Neuronal stem cell (in vitro differentiated cells): ENCODE measurements at places on chromosomes 13 and 19.

GRCh38 chr13:27965740-27966640 is 3.1 kb downstream of the CDX2 start:
- no peak overlapping the region for H3K27ac ChIP-seq
- no peak overlapping the region for H3K4me3 ChIP-seq
- peaks cover 98% of the 10 kb centered on the region for H3K27me3 ChIP-seq

- H3K4me1 ChIP-seq: peaks cover 1% of the 10 kb centered on the region
- H3K27me3 ChIP-seq: no peaks in the 10 kb centered on the region
- H3K36me3 ChIP-seq: no peaks in the 10 kb centered on the region
- no peak overlapping the region for H3K4me3 ChIP-seq
These were observed 150.9 kb downstream of the RGCC start for GRCh38 chr13:41608111-41608838.

DNA sequence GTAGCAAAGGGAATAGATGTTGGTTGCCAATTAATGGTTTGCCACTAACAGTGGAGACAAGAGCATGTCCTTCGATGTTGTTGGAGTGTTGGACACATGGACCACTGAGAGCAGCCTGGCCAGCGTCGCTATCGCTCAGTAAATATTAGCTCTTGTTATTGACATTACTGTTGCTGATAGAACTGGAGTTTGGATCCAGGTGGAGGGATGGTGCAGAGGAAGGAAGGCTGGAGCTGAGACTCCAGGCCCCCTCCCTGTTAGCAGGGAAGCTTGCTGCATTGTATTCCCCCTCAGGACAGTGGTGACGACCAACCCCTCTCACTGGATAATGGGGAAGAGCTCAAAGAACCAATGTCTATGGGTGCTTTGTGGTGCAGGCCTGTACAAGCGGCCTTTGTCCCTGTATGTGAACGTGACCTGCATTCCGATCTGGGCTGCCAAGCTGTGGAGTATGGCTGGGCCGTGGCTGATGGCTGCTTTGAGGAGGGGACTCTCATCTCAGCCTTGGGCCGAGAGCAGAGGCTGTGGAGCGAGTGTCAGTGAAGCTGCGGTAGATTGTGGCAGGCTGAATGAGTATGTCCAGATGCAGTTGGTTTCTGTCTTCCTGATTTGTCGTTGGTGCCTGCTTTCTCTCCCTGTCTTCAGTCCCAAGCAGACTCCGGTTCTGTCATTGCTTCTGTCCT is 7.0 kb downstream of the CLASRP start:
- H3K4me1 ChIP-seq: no peaks in the 10 kb centered on the region
- H3K27me3 ChIP-seq: no peaks in the 10 kb centered on the region
- H3K4me3 ChIP-seq: no peak overlapping the region
- peaks cover 30% of the 10 kb centered on the region for H3K36me3 ChIP-seq
- no peak overlapping the region for H3K27ac ChIP-seq

DNA sequence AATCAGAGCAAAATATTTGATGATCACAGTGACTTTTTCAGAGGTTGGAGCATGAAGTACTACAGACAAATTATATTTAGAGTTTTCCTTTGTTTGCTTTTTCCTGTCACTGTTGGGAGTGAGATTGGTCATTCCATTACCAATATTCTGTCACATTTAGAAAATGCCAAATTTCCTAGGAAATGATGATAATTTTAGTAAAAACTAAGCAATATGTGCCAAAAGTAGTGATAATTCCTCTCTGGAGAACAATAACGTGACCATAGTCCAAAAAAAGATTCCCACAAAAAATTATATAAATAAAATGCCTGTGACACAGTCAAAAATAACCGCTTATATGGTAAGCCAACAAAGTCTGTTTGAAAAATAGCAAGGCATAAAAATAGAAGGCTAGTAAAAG is 2719.4 kb downstream of the PCDH9 start:
- H3K27ac ChIP-seq: no peak overlapping the region
- no peak for DNase-seq
- H3K4me3 ChIP-seq: no peak overlapping the region

- no peak overlapping the region for H3K4me3 ChIP-seq
- H3K36me3 ChIP-seq: peaks cover 52% of the 10 kb centered on the region
- no peak overlapping the region for H3K27ac ChIP-seq
- no peak for DNase-seq
- no peaks in the 10 kb centered on the region for H3K4me1 ChIP-seq
These were observed 15.2 kb upstream of the F2RL3 start for GRCh38 chr19:16873594-16873993.

DNA sequence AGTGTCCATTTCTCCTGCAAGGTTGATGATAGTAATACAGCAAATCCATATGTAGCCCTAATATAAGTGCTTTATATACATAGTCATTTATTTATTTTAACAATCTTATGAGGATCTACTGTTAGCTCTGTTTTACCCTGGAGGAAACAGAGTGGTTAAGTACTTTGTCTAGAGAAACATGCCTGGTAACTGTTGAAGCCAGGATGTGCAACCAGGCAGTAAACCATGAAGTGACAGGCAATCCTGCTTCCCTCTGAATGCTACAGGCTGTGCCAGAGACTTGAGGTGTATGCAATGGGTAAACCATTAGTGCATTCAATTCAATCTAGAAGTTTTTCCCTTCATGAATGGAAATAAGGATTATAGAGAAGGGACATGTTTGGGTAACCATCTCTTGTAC is 911.0 kb downstream of the PCDH17 start:
- no peaks in the 10 kb centered on the region for H3K36me3 ChIP-seq
- no peaks in the 10 kb centered on the region for H3K4me1 ChIP-seq
- H3K27me3 ChIP-seq: no peaks in the 10 kb centered on the region
- DNase-seq: no peak

GRCh38 chr19:17679526-17680229 is 8.5 kb downstream of the UNC13A start:
- no peak for DNase-seq
- H3K27ac ChIP-seq: no peak overlapping the region
- H3K36me3 ChIP-seq: no peaks in the 10 kb centered on the region
- peaks cover 13% of the 10 kb centered on the region for H3K27me3 ChIP-seq
- H3K4me1 ChIP-seq: peaks cover 10% of the 10 kb centered on the region
- no peak overlapping the region for H3K4me3 ChIP-seq

GRCh38 chr13:111880185-111880584 is 186.8 kb upstream of the SOX1 start:
- H3K27me3 ChIP-seq: no peaks in the 10 kb centered on the region
- DNase-seq: no peak
- H3K4me3 ChIP-seq: no peak overlapping the region
- H3K27ac ChIP-seq: no peak overlapping the region
- H3K4me1 ChIP-seq: no peaks in the 10 kb centered on the region

DNA sequence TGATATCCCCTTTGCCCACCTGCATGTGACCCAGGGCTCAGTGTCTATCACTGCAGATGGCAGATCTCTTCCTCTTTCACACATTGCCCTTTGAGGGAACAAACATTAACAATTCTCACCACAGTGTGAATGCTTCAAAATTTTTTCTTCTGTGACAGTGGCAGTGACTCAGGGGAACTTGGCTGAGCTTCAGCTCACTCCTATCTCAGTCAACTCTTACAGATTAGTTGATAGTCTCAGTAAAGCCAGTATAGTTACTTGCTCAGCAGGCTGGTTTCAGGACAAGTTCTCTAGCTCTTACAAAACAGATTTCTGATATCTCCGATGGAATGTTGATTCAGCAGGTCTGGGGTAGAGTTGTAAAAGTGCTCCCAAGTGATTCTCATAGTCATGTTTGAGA is 166.9 kb downstream of the DLEU7 start:
- H3K4me3 ChIP-seq: no peak overlapping the region
- peaks cover 9% of the 10 kb centered on the region for H3K4me1 ChIP-seq
- H3K36me3 ChIP-seq: no peaks in the 10 kb centered on the region
- DNase-seq: no peak

GRCh38 chr13:38943231-38943630 is 47.4 kb downstream of the STOML3 start:
- no peaks in the 10 kb centered on the region for H3K36me3 ChIP-seq
- no peak for DNase-seq
- no peak overlapping the region for H3K4me3 ChIP-seq
- H3K27me3 ChIP-seq: no peaks in the 10 kb centered on the region
- no peaks in the 10 kb centered on the region for H3K4me1 ChIP-seq

- no peaks in the 10 kb centered on the region for H3K4me1 ChIP-seq
- H3K27me3 ChIP-seq: no peaks in the 10 kb centered on the region
- H3K36me3 ChIP-seq: no peaks in the 10 kb centered on the region
- H3K4me3 ChIP-seq: no peak overlapping the region
- no peak for DNase-seq
These were observed 135.7 kb downstream of the LMO7 start for GRCh38 chr13:75771818-75772217.

- H3K27ac ChIP-seq: no peak overlapping the region
- no peaks in the 10 kb centered on the region for H3K36me3 ChIP-seq
- no peaks in the 10 kb centered on the region for H3K27me3 ChIP-seq
- no peak overlapping the region for H3K4me3 ChIP-seq
These were observed 340.4 kb upstream of the PCDH20 start for GRCh38 chr13:61756031-61756430.

DNA sequence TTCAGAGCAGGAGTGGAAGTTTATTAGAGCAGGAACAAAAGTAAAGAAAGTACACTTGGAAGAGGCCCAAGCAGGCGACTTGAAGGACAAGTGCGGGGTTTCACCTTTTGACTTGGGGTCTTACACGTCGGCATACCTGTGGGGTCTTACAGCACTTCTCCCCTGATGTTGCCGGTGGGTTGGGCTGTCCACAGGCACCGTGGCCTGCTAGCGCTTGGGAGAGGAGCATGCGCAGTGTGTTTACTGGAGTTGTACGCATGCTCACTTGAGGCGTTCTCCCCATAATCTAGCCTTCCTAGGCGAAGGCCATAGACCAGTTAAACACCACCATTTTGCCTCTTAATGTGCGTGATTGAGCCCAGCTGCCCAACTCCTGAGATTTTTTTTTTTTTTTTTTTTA is 25.0 kb upstream of the PLEKHF1 start:
- no peaks in the 10 kb centered on the region for H3K36me3 ChIP-seq
- H3K4me3 ChIP-seq: no peak overlapping the region
- DNase-seq: no peak
- H3K4me1 ChIP-seq: no peaks in the 10 kb centered on the region
- H3K27me3 ChIP-seq: peaks cover 27% of the 10 kb centered on the region
- no peak overlapping the region for H3K27ac ChIP-seq

DNA sequence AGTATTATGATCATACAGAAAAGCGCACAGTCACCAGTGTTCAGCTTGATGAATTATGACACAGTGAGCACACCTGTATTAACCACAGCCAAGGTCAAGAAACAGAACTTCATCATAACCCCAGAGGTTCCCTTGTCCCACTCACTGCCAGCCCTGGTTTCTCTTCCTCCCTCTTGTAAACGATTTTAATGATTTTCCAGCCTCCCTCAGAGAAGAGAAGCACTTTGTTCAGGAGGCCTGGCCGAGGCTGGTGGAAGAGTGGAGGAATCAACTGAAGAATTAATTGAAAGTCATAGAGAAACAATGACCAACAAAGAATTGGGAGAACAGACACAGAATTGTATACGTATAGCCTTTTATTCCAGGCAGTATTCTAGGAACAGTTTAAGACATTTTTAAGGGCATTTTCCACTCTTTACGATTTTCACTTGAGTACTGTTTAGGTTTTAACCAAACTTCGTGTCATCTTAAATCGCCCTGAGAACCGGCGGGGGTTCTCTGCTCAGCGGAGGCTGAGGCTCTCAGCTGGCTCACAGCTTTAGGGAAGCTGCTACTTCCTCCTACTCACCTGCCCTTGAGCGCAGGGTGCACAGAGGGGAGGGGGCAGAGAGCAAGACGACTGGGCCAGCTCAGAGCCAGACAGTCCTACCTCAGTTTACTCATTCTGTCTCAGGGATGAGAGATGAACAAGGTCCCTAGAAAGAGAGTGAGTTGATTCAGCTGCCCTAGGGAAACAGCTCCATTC is 108.6 kb downstream of the AKAP11 start:
- no peaks in the 10 kb centered on the region for H3K27me3 ChIP-seq
- no peaks in the 10 kb centered on the region for H3K4me1 ChIP-seq
- H3K36me3 ChIP-seq: no peaks in the 10 kb centered on the region
- no peak for DNase-seq
- no peak overlapping the region for H3K27ac ChIP-seq

GRCh38 chr19:54707962-54708361 is 16.3 kb upstream of the KIR3DL3 start:
- no peak overlapping the region for H3K4me3 ChIP-seq
- H3K27ac ChIP-seq: no peak overlapping the region
- no peaks in the 10 kb centered on the region for H3K36me3 ChIP-seq
- DNase-seq: no peak
- no peaks in the 10 kb centered on the region for H3K27me3 ChIP-seq
- no peaks in the 10 kb centered on the region for H3K4me1 ChIP-seq

DNA sequence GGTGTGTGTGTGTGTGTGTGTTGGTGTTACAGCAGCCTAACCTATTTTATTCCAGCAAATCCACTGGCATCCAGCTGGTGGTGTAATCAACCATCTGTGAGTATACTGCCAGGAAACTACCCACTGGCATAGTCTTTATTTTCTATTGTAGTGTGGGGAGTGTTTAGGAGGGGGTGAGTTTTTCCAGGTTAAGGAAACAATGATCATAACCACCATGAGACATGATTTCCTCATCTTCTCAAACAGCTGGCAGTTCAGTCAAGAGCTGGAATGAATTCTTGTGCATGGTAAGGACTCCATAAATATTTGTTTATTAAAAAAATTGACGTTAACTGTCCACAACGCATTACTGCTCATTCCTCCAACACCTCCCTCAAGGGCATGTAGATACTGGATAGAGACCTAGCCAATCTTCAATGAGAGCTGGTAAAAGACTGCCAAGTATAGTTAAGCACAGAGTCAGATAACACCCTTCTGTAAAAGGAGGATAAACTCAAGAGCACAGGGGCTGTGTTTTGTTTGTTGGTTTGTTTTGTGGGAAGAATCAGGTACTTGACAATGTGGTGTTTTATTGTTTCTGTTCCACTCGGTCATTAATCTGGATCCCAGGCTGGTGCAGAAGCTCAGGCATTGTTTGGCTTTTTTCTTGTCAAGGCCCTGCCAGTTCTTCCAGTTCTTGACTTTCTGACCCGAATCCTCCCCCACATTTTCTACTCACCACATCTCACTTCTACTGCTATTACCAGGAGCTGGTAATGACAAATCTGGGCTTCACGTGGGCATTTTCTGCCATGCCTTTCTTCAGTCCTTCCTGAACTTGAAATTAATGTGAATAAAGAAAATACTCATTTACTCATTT is 31.6 kb upstream of the SLC46A3 start:
- no peaks in the 10 kb centered on the region for H3K36me3 ChIP-seq
- H3K4me1 ChIP-seq: no peaks in the 10 kb centered on the region
- H3K27ac ChIP-seq: no peak overlapping the region
- no peak for DNase-seq
- H3K27me3 ChIP-seq: no peaks in the 10 kb centered on the region

DNA sequence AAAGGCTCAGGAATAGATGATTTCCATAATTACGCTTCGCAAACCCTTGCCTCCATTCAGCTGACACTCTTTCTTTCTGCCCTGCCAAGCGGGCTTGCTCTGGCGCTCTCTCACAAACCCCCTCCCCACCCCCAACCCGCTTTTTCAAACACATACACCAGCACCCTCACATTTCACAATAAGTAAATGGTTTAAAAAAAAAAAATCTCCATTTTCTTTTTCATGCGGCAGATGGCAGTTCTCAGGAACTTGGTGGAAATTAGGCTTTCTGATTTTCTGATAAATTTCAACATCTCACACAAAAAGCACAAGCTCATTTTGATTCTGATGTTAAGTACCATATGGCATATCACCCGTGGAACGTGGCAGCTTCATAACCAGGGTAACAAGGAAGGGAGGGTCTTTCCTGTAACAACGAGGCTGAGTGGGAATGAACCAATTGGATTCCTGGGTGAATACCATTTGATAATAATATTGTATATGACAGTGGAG is 43.8 kb downstream of the C13orf42 start:
- no peak overlapping the region for H3K4me3 ChIP-seq
- H3K27me3 ChIP-seq: peaks cover 6% of the 10 kb centered on the region
- no peak overlapping the region for H3K27ac ChIP-seq

- DNase-seq: no peak
- H3K4me1 ChIP-seq: peaks cover 2% of the 10 kb centered on the region
- H3K36me3 ChIP-seq: no peaks in the 10 kb centered on the region
- H3K27ac ChIP-seq: no peak overlapping the region
- H3K4me3 ChIP-seq: no peak overlapping the region
These were observed 14.2 kb downstream of the ZAR1L start for GRCh38 chr13:32300920-32301319.
